Psoas muscle (tissue), 8 donors: ENCODE measurements at places on chromosomes 5 and 9. TPM values are rescaled to one million over a fixed set of nuclear protein-coding genes. Genes with fewer than 3 reads are reported as not detected.

TAF11L8 gene
- total RNA-seq, result not detected

IL4 gene
- total RNA-seq, result not detected

MRPL41 gene
- 120 TPM for total RNA-seq

DENND4C gene
- total RNA-seq, result 16.4 TPM

SLC35D2 gene
- 2.1 TPM for total RNA-seq

PCDHGB1 gene
- total RNA-seq, result 0.71 TPM

FAM78A gene
- total RNA-seq, result 17.6 TPM

SLC27A6 gene
- 0.22 TPM for total RNA-seq

LRRC19 gene
- not detected for total RNA-seq
